Thoracic aorta (tissue), 2 donors: ENCODE measurements at places on chromosomes 2 and 18. TPM values are rescaled to one million over a fixed set of nuclear protein-coding genes. Genes with fewer than 3 reads are reported as not detected.

CNGA3 gene
- not detected for total RNA-seq

CMPK2 gene
- total RNA-seq = 31.1 TPM

LIMS3 gene
- 43.6 TPM for total RNA-seq

GRCh38 chr2:191030521-191031154 is 16.7 kb upstream of the STAT1 start:
- DNase-seq = no peak

DNA sequence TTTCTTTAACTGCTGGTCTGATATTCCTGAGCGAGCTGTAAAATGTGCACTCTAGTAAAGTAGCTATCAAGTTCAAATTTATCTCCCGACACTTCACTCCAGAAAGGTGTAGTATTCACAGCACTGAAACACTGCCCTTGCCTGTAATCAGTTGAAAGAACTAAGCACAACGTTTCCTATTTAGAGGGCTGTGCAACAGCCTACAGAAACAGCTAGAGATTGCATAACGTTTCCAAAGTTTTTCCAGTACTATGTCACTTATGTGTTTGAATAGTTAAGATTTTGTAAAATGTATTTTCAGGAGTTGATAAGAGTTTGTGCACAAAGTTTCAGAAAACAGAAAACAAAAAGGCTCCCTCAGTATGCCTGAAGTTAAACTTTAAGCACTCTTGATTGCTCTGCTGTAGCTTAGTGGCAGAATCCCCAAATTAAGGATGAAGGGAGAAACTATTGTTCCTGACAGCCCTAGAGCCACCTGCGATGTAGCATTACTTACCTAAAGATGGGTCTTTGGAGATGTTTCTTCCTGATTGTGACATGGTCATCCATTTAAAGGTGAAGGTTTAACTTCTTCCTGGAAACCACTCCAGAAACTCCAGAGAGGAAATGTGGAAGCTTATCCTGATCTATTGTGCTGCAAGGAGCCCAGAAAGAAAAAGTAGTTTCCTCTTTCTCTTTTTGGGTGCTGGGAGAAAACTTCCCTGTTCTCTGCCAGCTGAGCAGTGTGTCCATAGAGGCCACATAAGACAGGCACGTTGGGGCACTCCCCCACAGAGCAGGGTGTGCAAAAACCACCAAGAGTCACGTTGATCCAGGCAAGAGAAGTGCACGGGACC is 536 bp downstream of the PDE1A start:
- no peak for DNase-seq

DNA sequence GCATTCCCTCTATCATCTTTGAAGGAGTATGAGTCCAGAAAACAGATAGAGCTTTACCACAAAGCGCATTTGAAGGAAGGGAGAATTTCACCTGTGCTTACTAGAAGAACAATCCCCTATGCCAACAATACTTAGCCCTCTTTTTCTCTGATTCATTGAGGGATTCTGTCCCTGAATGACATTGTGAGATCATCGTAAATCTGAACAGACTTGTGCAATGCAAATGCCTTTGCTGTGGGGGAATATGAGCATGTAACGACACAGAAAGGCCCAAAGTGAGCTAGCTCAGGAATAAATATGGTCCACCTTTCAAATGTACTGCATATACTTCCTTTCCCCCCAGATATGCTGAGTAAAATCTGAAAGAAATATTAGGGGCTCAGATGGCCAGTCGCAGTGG is 67.6 kb downstream of the SCN1A start:
- DNase-seq = no peak

GRCh38 chr18:48999569-48999968 is 48.8 kb upstream of the SMAD7 start:
- DNase-seq = no peak

DNA sequence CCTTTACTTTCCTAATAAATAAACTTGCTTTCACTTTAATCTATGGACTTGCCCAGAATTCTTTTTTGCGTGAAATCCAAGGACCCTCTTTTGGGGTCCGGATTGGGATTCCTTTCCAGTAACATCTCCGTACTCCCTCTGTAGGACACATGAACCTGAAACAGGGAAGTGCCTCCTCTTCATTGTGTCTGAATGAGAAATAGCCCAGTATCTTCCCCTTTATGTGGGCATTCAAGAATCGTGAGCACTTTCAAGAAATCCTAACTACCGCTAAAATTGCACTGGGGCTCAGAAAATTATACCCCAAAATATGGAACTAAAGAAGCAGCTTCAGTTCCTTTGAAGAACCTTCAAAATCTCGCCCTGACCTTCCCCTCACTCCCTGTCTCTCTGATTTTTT is 7.8 kb upstream of the POMC start:
- no peak for DNase-seq

DNA sequence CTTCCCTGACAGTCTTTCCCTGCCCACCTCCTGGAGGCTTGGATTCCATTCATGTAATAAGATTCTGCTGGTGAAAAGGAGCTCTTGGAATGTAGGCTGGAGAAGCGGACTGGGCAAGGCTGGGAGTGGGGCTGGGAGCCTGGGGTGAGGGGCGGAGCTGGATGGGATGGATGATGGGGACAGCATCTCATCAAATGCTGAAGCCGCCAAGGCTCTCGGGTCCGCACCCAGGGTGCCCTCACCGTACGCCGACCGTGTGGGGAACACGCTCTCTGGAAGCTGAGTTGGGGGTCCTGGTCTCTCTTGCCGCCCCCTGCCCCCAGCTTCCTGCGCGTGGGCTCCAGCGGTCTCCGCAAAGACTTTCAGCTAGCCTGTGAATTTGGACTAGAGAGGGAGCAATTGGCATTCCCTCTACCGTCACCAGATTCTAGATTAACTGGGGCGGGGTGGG is 9.1 kb downstream of the RAX start:
- DNase-seq = no peak

DNA sequence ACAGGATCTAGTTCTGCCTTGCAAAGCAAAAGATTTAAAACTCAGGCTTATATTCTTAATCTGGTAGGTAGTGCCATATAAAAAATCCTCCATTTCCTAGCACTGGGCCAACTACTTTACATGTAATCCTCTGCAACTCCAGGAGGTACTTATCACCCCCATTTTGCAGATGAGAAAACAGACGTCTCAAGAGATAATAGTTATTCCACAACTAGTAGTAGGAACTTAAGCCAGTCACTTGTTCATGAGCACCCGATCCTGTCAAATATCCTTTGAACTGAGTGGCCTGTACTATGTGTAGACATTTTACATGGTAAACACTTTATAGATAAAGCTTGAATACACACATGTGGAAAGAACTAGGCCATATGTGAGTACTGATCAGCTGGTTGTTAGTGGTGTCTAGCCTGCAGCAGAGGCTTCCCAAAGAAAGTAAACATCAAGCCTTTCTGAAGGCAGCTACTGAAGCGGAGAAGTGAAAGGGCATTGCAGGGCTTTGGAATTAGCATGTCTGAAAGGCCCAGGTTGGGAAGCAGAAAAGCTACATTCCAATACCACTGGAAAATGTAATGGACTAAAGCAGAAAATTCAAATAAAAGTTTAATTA is 48.0 kb downstream of the NAB1 start:
- no peak for DNase-seq

DNA sequence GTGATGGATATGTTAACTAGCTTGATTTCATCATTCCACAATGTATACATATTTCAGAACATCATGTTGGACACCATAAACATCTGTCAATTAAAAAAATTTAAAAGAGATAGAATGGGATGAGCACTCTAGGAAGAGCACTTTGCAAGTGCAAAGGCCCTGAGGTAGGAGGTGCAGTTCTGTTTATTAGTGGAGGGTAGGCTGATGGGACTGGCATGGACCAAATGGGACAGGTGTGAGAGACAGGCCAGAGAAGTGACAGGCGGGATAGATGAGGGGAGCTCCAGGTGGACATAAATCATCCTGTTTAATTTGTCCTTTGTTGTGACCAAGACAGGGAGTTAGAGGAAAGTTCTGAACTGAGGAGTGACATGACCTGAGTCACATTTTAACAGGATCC is 477.9 kb downstream of the TSN start:
- no peak for DNase-seq

GRCh38 chr2:29802986-29803385 is 118.4 kb downstream of the ALK start:
- no peak for DNase-seq

DNA sequence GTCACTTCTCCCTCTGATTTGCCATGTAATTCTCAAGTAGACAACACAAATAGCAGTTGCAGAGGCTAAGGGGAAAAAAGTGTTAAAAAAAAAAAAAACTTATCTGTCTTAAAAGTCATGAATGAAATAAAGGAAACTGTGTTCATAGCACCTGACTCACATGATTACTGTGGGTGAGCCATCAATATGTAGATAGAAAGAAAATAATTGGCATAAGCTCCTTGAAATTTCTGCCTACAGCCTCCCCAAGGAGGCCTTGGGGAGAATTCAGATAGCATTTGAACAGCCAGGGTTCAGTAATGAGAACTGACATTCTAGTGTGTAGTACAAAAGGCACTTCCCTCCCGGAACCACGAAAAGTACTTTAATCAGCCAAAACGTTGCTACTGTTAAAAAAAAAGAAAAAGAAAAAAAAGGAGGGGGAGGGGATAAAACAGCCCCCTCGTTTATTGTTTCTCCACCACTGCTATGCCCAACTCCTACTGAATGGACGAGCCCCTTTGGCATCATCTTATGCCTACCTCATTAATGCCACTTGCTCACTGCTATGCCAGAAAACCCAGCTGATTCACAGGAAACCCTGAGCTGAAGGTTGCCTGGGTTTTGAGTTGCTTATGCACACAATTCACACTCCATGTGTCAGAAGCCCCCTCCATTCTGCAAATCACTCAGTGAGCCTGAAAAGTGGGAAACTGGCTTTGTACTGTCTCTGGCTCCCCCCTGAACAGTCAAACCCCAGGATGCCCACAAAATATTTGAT is 65.5 kb upstream of the KLF7 start:
- DNase-seq = no peak

DNA sequence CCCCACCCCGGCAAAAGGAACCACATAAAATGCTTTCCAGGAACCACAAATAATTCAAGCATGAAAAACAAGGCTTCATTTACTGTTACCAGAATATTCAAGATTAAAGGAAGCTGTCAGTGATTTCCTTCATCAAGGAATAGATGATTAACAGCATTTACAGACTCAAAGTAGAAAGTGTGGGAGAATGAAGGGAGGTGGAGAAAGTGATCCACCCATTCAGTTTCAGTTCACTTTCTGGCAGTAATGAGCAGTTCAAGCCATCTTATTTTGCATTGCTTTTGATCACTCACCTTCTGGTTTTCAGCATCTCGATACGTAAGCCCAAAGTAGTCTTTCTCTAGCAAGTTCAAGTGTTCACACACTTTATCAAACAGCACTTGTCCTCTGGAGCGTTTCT is 99.0 kb downstream of the EPB41L3 start:
- no peak for DNase-seq

DNA sequence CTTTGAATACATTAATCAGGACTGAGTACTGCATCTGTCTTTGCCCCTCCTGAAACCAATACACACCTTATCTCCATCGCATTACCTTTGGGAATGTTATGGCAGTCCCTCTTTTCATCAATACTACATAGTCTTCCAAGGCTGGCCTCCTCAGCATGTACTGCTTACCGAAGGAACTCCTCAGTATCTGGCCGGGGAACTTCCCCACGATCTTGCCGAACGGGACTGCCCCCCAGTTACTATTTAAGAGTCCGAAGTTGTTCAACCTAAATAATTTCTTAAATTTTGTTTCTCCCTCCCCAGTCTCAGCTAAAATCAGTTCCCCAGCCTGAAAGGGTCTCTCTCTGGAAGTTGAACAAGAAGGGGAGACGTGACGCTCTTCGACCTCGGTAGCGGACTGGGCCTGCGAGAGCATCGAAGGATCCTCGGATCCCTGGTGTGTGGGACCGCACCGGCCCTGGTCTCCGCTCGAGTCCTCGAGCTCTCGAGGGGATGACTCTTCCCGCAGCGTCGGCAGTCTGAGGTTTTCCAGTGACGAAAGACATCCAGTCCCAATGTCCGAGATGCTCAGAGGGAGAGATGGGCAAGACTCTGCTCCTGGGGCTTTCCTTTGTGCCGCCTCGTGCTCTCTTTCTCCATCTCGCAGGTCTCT is 489 bp downstream of the TRMT61B start:
- DNase-seq = no peak

GRCh38 chr2:16588565-16588964 is 77.1 kb downstream of the CYRIA start:
- no peak for DNase-seq

DNA sequence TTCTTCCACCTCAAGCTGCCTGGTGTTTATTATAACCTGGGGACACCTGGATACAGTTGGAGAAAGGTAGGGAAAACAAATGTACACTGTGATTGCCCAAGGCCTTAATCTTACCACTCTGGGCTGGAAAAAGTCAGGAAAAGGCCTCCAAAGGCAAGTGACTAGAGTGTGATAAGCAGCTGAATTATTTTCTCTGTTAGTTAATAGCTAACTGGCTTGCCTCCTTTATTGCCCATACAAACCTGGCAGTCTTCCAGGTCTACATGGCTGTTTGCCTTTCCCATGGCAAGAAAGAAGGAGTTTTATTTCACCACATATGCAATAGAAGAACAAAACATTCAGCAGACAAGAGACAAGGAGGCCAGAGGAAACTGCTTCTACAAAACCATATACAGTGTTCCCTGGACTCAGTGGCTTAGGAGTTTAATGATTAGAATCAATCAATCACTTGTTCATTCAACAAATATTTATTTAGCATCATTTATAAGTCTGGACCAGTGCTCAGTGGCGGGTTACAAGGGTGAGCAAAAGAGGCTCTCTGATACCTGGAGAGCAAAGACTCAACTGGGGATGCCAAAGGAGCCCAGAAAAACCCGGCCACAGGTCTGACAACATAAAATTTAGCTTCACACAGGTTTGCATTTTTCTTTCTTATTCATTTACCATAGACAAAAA is 27.5 kb upstream of the SUCLG1 start:
- DNase-seq = no peak

DNA sequence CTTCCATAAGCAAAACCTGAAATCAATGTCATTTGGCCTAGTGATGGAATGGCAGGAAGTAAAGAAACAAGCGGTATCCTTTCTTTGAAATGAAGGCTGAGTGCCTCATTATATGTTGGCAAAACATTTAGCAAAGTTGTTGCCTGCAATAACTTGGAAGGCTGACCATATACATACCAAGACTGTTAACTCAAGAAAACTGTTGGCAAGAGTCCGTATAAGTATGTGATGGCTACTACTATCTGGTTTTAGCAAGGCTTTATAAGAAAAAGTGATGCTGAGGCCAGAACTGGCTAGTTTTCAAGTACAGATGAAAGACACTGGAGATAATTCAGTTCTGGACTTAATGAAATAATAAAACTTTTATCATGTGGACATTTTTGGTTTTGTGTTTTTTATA is 356.2 kb downstream of the ZNF521 start:
- DNase-seq = no peak

DNA sequence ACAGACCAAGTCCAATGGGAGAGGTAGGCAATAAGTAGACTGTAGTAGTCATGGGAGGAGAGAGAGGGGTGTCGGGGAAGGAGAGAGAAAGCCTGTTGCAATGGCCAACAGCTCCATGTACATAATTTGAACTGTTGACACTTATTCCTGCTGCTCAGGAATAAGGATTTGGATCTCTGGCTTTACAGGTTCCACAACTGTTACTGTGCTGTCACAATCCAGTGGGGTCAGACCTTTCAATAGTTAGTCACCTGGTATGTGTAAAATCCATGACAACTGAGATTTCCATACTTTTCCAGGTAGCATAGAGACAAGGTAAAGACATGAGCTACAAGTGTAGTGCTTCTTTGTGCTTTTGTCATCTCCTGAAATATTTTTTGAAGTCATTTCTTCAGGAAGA is 47.5 kb upstream of the RIOK3 start:
- no peak for DNase-seq
